ENCODE measurements at places on chromosomes 2 and 18.

- no peaks in the 10 kb centered on the region for H3K36me3 ChIP-seq
- H3K27ac ChIP-seq = no peak overlapping the region
- no peak overlapping the region for H3K4me3 ChIP-seq
- no peaks in the 10 kb centered on the region for H3K27me3 ChIP-seq
- H3K4me1 ChIP-seq = no peaks in the 10 kb centered on the region
These were observed 31.5 kb upstream of the NFE2L2 start for GRCh38 chr2:177296040-177296439.

DNA sequence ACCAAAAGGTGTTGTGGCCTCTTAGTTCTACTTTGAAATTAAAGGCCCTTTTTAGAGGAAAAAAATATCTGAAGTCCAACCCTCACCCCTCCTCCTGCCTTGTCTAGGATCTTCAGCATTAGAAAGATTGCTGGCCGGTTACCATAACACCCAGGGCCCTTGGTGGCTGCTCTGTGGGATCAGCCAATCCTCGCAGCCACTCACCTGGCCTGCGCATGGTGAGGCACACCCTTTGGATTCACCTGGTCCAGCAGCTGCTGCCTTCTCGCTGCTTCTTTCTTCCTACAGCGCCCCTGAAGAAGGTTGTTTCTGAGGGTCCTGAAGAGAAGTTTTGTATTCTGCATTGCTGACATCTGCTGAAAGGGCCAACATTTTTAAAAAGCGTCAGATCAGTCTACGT is 25.2 kb downstream of the DYTN start:
- H3K27me3 ChIP-seq = no peaks in the 10 kb centered on the region
- no peaks in the 10 kb centered on the region for H3K4me1 ChIP-seq
- no peaks in the 10 kb centered on the region for H3K36me3 ChIP-seq
- H3K4me3 ChIP-seq = no peak overlapping the region
- DNase-seq = no peak

DNA sequence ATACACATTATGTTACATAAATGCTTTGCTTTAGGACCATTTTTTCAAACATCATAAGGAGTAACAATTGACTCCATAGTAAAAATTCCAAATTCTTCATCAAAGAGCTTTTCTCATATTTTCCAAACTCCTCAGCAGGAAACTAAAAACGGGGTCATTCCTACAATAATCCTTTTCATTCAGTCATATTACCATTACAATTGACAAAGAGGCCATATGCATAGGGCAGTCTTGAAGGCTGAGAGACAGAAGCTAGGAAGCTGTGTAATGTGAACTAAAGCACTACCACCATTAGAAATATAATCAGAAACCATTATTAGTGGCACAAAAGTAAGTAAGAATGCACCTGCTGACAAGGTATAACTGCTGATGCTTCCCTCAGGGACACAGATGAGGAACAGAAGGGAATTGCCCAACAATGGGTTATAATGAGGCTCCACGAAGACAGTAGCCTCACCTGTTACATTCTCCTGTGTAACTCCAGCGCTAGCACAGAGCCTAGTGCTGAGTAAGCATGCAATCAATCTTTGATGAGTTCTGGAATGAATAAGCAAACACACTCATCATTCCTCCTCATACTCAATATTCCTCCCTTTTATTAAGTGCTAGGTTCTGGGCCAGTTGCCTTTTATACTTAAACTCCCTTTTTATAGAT is 942.3 kb downstream of the CPS1 start:
- no peak for DNase-seq
- no peaks in the 10 kb centered on the region for H3K4me1 ChIP-seq
- H3K4me3 ChIP-seq = no peak overlapping the region
- no peaks in the 10 kb centered on the region for H3K27me3 ChIP-seq

DNA sequence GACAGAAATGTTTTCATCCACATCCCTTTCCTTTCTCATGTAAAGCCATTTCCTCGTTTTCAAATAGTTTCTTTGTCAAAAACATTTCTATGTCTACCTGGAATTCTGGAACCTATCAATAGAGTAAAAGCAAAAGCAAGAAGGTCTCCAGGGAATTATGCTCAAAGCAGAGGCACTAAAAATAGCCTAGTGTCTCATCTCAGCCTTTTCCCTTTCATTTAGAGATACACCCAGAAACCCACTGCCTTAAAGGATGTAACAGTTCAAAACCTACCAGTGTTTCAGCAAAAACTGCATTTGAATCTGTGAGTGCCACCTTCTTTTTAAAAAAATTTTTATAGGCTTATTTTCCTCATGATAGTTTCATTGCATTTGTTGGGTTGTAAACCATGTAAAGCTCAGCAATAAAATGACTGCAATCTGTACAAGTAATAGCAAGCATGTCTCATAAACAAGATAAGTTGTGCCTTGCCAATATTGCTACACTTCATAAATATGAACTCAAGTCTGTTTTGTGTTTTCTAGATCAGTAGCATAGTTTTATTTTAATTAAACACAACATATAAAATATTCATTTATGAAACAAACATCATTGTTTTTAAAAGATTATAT is 927.3 kb upstream of the ACVR2A start:
- no peaks in the 10 kb centered on the region for H3K36me3 ChIP-seq
- no peaks in the 10 kb centered on the region for H3K4me1 ChIP-seq
- H3K27me3 ChIP-seq = no peaks in the 10 kb centered on the region
- H3K4me3 ChIP-seq = no peak overlapping the region
- DNase-seq = no peak

DNA sequence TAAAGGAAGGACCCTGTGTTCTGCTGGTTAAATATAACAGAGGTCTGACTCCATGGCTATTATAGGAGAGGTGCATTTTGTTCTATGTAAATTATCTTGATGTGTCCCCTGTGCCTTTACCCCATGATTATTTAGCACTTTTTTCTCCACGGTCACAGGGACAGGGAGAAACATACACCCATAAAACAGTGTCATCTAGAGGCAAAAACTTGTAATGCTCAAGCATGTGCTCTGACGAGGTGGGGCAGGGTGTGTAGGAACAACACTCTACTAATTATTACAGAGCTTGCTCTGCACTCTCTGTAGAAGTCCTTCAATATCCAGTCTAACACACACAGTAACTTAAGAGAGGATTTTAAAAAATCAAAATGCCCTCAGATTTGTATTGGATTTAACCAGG is 187.9 kb downstream of the NEDD4L start:
- H3K36me3 ChIP-seq = no peaks in the 10 kb centered on the region
- H3K27ac ChIP-seq = no peak overlapping the region
- no peaks in the 10 kb centered on the region for H3K27me3 ChIP-seq

DNA sequence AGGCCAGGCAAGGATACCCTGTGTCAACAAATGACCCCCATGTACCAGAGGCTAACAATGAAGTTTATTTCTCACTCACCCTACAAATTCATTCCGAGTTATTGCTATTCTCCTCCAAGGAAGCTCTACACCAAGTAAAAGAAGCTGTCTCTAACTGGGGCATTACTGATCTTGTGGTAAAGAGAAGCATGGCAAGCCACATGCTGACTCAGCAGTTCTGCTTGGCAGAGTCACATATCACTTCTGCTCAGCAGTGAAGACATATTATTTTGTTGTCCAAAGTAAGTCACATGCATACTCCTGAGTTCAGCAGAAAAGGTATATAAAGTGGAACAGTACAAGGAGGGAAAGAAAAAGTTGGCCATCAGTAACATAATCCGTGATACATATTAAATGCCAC is 315.8 kb downstream of the GULP1 start:
- H3K27ac ChIP-seq = no peak overlapping the region
- no peak overlapping the region for H3K4me3 ChIP-seq
- H3K36me3 ChIP-seq = no peaks in the 10 kb centered on the region
- H3K27me3 ChIP-seq = no peaks in the 10 kb centered on the region

DNA sequence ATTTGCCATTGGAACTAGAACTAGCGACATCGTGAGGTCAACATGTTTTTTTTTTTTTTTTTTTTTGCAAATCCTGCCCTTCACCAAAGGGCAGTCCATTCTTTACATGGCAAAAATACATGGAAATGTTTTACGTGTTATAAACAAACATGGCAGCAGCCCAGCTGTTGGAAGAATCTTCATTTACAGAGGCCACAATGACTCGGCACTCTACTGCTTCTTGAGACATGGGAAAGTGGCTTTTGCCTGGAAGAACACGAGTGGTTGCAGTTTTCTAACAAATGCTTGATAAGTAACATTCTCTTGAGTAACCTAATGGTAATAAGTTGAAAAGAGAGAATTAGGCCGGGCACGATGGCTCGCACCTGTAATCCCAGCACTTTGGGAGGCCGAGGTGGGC is 22.8 kb upstream of the POLR1B start:
- H3K27me3 ChIP-seq = no peaks in the 10 kb centered on the region
- no peak overlapping the region for H3K27ac ChIP-seq
- no peak overlapping the region for H3K4me3 ChIP-seq
- DNase-seq = no peak
- no peaks in the 10 kb centered on the region for H3K36me3 ChIP-seq

DNA sequence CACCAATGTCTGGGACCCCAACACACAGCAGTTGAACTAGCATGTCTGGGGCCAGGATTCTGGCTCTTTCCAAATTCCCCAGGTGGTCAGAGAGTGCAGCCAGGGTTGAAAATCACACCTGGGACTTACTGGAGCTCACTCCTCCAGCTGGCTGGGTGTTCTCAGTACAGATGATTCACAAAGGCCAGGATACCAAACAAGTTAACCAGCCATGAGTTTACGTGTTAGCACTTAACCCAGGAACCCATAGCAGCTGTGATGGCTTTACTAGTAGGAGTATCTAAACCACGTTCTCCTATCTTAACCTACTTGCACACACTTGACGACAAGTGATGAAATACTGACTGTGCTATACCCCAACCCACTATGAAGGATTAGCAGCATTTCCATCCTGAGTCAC is 222.8 kb downstream of the FBXO15 start:
- H3K27me3 ChIP-seq = no peaks in the 10 kb centered on the region
- DNase-seq = no peak
- no peaks in the 10 kb centered on the region for H3K4me1 ChIP-seq
- H3K4me3 ChIP-seq = no peak overlapping the region

GRCh38 chr2:38077431-38077769 is 1.4 kb upstream of the CYP1B1 start:
- peak overlapping the region; percentile 23 for H3K27ac ChIP-seq
- no peaks in the 10 kb centered on the region for H3K4me1 ChIP-seq
- DNase-seq = no peak
- no peaks in the 10 kb centered on the region for H3K36me3 ChIP-seq
- peak overlapping the region; percentile 76 for H3K4me3 ChIP-seq

DNA sequence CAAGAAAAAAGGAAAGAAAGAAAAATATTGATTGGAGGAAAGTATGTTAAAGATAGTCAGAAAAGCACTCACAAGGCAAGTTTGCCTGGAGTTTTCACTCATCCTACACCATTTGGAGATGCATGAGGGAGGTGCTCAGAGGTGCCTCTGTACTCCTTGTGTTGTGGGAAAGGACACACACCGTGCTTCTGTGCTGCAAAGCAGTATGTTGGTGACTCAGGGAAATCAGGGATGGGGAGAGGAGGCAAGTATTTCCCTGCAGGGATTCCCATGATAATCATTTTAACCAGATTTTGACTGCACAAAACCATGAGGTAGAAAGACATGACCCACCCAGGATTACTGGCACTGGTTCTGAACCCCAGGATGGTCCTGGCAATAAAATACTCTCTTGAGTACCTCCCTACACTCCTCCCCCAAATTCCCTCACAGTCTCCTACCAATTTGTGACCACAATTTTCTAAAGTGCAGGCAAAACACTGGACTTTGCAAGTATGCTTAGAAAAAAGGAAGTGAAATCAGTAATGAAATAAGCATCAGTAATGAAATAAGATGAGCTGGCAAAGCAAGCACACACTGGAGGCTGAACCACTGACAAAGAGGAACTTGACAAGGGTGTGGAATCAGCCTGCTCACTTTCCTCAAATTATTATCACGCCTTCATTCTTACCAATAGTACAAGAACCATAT is 155.5 kb upstream of the ACVR2A start:
- peak; percentile 47 for DNase-seq
- no peaks in the 10 kb centered on the region for H3K36me3 ChIP-seq
- no peak overlapping the region for H3K27ac ChIP-seq
- peaks cover 13% of the 10 kb centered on the region for H3K4me1 ChIP-seq

- H3K27ac ChIP-seq = no peak overlapping the region
- H3K36me3 ChIP-seq = no peaks in the 10 kb centered on the region
- DNase-seq = no peak
- no peaks in the 10 kb centered on the region for H3K4me1 ChIP-seq
- no peak overlapping the region for H3K4me3 ChIP-seq
- no peaks in the 10 kb centered on the region for H3K27me3 ChIP-seq
These were observed 7.8 kb downstream of the AGBL5 start for GRCh38 chr2:27059141-27059820.

DNA sequence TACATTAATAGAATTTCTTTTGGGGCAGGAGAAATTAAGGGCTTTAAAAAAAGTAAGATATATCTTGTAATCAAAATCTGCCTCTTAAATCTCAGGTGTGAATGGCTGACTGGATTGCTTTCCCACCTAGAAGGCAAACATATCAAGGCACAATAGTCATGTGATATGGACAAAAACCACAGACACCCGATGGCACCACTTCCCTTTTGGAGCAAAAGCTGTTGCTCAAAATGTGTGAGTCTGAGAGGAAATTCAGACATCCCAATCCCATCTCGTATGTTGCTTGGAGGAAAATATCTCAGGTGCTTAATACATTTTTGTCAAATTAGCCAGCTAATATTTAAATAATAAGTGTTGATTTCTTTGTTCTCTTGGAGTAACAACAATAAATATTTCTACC is 120.7 kb downstream of the KCNF1 start:
- H3K27ac ChIP-seq = no peak overlapping the region
- no peaks in the 10 kb centered on the region for H3K4me1 ChIP-seq
- H3K36me3 ChIP-seq = no peaks in the 10 kb centered on the region
- H3K4me3 ChIP-seq = no peak overlapping the region
- no peak for DNase-seq

Data from MM.1S (cell line).